Activated CD4-positive, CD25-positive, alpha-beta regulatory T cell treated with anti-CD3 and anti-CD28 coated beads, Interleukin-2, amount 50 U/mL, for 24 hours (primary cell): ENCODE measurements at places on chromosomes 5 and 9.

GRCh38 chr5:111013011-111013410 is 58.5 kb upstream of the TSLP start:
- no peak for ATAC-seq

DNA sequence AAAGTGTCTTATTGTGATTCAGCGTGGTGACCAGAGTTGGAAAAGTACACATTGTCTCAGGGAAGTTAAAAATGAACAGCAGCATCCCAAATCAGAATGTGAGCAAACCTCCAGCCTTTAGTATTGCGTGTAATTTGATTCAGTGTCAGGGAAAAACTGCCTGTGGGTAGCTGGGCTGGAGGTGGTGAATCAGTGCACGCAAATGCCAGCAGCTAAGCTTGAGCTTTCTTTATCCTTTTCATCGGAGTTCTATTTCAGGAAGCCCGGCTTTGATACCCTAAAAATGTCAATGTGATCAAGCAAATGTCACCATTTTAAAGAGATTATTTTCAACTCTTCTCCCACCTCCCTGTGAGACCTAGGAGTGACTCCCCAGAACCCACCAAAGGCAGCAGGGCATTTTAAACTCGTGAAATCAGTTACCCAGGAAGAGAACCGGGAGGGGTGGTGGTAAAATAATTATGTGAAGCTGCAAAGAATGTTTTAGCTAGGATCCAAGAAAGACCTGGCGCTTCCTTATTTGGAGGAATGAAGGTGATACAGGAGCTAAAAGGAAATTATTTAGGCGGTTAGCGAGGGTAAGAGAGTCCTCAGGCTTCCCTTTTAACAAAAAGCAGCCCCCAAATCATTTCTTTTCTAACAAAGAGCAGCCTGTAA is 25.7 kb upstream of the C5orf47 start:
- ATAC-seq: no peak

GRCh38 chr9:27584931-27585330 is 11.7 kb upstream of the C9orf72 start:
- ATAC-seq: no peak

GRCh38 chr9:114696814-114697544 is 15.0 kb upstream of the TEX48 start:
- ATAC-seq: peak; percentile 60

DNA sequence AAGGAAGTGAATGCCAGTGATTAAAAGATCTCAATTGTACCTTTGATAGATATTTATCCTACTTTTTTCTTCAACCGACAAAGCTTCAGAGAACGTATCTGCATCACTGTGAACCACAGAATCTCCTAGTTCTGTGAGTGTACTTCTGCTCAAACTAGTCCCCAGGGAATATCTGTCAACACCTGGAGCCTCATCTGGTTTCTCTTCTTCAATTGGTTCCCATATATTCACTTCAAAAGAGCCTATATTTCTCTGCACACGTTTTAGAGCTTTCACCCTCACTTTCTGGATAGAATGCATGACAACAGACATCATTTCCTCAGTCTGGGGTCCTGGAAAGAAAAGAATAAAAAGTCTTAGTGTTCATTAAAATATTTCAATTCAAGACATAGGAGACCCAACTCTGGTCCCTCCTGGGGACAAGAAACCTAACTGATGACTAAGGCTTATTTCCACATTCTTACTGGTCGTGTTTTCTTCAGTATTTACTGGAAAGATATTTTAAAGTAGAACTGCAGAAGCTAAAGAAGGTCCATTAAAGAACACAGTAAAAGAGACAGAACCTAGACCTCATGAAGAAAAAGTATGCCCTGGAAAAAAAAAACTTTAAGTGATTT is 64.3 kb downstream of the CPLANE1 start:
- no peak for ATAC-seq

DNA sequence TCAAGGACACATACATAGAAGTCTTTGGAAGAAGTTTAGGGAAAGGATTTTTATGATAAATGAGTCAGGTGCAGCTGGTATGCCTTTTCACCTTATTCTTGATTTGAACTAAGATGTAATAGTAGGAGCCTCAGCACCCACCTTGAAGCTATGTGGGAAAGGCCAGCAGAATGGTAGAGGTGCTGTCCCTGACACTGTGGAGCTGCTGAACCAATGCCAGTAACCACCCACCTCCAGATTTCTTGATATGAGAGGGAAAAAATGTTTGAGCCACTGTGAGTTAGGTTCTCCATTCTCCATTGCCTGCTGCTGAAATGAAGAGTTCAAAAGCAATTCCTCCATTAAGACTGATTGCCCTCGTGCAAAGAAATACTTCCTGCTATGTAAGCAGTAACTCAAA is 12.2 kb upstream of the HMGCR start:
- no peak for ATAC-seq

DNA sequence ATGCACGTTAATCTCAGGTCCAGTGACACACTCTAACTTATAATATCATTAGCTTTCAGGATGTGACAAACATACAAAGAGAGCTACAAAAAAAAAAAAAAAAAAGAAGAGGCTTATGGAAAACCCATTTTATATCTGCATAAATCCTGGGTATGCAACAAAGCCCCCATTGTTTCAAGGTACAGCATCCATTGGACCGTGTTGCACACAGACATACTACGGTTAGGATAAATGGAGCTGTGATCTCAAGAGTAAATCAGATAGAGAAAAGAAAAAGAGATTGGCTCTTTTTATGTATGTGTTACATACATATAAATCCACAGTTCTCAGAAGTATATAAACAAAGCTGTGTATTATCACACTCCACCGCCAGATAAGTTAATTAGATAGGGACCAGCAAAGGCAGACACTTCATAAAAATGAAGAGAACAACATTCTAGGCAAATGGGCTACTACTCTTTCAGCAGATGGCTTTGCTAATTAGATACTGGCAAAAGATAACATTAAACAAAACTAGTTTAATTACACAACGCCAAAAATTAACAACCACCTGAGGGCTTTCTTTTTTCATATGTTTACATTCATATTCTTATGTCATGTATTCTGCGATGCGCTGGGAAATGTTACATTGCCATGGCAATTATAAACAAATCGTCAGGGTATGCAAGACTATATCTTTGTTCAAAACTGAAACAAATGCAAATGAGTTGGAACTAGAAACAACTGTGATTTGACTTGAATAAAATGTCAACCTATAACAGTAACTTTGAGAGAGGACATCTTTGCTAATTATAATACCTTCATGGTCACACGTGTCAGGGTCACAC is 304.2 kb downstream of the SEMA5A start:
- ATAC-seq: no peak

GRCh38 chr9:77399964-77400363 is 222.6 kb downstream of the VPS13A start:
- ATAC-seq: no peak

GRCh38 chr5:144048259-144048856 is 122.1 kb downstream of the YIPF5 start:
- no peak for ATAC-seq
